ENCODE measurements at places on chromosomes 5 and 9.

GRCh38 chr5:61619777-61620518 lies 287.9 kb downstream of the ZSWIM6 start:
- peak; percentile 30 for DNase-seq

GRCh38 chr5:90020575-90021538 lies 388.7 kb downstream of the CETN3 start:
- DNase-seq: no peak

DNA sequence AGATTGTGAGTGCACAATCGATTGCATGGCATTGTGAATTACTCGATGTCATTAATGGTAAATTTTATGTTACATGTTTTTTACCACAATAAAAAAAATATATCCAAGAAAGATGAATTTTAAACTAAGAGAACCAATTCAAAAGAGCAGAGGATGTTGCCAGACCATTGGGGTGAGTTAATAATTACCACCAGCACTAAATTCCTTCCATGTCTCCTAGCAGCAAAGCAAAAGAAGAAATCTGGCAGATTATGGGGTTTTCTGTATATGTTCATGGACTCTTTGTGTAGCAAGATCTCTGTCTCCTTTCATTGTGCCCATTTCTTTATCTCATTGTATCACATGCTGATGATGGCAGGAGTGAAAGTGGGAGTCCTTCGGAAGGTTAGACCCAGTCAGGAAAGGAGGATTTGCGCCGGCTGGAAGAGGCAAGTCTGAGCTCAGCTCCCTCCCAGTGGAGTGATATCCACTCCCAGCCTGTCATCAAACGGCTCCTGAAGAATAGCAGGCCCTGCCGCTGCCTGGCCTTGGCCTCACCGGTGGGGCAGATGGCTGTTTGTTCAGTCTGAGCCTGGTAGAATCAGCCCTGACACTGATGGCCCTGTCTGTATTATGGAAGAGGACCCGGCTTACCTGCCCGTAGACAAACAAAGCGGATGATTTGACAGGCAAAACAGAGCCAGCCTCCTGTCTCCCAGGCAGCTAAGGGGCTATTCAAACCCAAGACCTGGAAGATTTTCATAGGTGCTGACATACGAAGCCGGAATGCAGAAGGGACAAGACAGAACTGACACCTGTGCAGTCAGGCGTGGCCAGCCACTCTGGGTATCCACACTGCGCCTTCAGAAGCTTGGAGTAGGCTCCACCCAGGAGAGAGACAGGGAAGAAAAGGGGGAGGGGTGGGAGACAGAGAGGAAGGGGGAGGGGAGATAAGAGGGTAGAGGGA lies 21.9 kb upstream of the FOXE1 start:
- no peak for DNase-seq

DNA sequence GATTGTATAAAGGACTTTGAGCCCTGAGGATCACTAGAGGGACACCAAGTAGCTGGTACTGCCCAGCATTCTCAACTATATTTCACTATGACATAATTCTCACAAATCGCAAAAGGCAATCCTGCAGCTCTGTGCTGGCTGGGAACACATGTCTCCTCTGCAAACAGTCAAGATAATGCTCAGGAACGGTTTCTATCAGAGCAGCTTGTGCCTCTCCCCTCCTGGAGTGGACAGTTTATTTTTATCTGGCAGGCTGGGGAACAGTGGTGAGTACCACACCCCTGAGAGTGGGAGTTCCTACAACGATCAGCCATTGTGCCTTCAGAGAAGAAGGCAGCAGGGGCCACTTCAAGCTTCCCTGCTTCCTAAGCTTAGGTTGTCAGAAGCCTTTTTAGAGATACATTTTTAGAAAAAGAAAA lies 65.8 kb downstream of the ERAP1 start:
- DNase-seq: no peak

DNA sequence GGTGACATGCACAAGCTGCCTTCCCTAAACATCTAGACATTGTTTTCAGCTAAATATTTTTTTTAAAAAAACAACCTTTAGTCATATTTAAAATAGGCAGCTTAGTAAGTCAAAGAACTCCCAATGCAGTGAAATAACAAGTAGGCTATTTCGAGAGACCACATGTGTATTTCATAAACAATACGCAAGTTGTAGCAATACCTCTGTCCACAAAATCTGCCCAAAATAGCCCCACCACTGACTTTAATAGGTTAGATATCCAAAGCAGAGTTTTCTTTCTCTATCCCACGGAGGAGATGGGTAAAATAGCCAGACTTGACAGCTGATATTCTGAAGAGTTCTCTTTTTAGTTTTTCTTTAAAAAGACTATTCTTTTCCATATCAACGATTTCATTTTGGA lies 1.2 kb downstream of the SLC24A2 start:
- no peak for DNase-seq

GRCh38 chr9:133604214-133604613 lies 5.0 kb downstream of the FAM163B start:
- no peak for DNase-seq

DNA sequence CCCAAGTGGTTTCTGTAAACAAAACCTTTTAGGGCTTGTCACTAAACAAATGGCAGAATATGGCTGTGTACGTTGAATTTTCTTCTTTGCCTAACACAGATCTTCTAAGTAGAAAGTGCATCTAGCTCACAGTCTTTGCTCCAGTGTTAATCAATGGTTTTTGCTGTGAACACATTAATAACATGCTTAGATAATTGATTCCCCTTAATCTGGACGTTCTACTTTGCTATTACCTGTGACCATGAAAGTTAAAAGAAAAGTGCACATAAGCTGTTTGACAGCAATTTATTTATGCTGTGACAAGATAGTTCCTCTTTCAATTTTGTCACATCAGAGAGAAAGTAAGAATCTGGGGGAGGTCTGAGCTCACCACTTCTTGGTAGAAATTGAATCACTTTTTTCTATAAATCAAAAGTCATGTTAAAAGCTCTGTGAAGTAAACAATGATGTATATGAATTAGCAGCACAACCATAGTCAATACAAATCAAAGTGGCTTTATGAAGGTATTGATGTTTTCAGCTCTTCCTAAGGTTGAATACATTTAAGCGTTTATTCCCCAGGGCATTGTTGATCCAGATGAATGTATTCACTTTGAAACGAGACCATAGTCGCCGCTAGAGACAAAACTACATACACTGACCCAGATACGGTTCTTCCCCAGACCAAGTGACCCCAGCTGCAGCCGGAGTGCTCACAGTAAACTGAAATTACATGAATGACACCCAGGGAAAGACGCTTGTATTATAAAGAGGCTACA lies 174.6 kb upstream of the ZNF608 start:
- DNase-seq: no peak
